ENCODE measurements at places on chromosomes 12 and 14.

GRCh38 chr12:91274916-91275315 is 92.3 kb upstream of the DCN start:
- DNase-seq: no peak

GRCh38 chr12:41684997-41685396 is 459.7 kb downstream of the GXYLT1 start:
- DNase-seq: no peak

GRCh38 chr12:15852383-15852782 is 29.8 kb upstream of the STRAP start:
- no peak for DNase-seq

GRCh38 chr12:52573306-52573705 is 337 bp downstream of the KRT74 start:
- DNase-seq: no peak

GRCh38 chr12:121748571-121749265 is 36.2 kb downstream of the TMEM120B start:
- DNase-seq: no peak

DNA sequence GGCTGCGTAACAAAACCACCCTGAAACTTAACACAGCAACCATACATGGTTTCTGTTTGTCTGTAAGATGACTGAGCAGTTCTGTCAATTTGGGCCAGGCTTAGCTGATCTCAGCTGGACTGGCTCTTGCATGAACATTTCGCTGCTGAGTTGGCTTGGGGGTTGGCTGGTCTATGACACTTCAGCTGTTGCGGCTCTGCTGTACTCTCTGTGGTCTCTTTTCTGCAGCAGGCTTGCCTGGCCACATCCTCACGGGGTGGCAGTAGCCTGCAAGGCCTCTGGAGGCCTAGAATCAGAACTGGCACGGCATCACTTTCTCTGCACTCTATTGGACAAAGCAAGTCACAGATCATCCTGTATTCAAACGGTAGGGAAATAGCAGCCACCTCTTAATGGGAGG is 216.2 kb downstream of the BCL11B start:
- DNase-seq: peak; percentile 47
